ENCODE measurements at places on chromosomes 12 and 14. TPM values are rescaled to one million over a fixed set of nuclear protein-coding genes. Genes with fewer than 3 reads are reported as not detected.

DNA sequence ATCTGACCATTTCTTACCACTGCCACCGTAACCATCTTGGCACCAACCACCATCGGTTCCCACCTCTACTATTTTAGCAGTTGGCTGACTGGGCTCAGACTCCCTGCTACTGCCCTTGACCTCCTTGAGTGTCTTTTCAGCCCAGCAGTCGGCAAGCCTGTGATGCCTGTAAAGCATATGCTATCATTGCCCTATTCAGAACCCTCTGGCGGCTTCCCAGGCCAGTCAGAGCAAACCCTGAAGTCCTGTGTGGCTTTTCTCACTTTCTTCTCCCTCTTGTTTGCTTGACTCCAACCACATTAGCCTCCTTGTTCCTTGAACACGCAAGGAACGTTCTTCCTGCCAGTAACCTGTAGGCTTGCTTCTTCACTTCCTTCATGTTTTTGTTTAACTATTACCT is 6.2 kb downstream of the IRAK3 start:
- no peak for DNase-seq

DNA sequence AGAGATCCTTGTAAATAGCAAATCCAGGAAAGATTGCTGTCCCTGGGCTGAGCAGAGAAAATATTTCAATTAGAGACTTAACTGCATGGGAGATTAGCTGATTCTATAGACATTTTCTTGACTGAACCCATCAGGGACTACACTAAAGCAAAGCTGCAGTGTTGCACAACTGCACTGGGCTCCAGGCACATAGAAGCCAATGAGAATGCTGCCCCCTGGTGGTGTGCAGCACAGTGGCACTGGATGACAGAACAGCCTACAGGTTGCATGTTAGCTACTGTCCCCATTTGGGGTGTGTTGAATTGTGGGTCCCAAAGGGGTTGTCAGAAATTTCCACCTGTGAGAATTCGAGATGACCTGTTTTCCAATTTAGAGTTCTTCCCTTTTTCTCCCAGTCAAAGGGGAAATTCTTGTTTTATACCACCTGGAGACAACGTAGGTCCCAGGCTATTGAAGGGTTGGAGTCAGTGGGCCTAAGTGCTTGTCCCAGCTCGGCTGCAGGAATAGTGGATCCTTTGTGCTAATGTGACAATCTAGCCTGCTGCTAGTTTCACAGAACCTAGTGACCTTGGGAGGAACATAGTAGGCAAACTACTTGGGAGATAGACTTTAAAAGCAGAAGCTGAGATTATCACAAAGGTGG is 114.7 kb downstream of the SLC8A3 start:
- peak; percentile 75 for DNase-seq

DNA sequence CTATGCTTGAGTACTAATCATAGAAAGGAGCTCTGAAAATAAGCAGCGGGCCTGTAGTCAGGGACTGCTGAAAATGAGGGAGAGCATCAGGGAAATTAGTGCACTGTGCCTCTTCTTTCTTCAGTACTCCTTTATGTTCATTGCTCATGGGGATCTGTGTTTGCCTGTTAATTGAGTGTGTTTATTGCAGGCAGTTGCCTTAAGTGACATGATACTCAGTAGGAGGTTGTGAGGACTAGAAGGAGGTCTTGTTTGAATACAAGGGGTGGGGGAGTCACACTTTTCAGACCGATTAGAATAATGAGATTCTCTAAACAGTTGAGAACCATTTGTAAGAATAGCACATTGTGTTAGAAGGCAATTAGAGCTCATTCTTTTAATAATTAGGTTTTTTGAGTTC is 102.6 kb upstream of the SLCO1C1 start:
- DNase-seq: no peak

DNA sequence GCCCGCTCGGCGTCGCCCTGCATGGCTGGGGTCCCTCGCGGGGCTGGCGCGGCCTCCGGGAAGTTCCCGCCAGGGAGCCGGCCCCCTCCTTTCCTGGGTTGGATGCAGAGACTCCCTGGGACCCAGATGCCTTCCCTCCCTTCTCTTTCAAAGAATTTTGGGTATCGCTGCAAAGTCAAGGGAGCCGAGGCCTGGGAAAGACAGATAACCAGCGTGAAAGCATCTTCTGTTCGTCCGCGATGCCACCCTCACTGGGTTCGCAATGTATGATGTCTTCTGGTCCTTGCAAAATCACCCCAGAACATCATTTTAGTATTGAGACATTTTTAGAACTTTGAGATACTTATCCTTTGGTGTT is 451 bp downstream of the IRAK3 start:
- peak; percentile 53 for DNase-seq

- no peak for DNase-seq
These were observed 157.6 kb downstream of the PRKCH start for GRCh38 chr14:61478971-61479473.

DNA sequence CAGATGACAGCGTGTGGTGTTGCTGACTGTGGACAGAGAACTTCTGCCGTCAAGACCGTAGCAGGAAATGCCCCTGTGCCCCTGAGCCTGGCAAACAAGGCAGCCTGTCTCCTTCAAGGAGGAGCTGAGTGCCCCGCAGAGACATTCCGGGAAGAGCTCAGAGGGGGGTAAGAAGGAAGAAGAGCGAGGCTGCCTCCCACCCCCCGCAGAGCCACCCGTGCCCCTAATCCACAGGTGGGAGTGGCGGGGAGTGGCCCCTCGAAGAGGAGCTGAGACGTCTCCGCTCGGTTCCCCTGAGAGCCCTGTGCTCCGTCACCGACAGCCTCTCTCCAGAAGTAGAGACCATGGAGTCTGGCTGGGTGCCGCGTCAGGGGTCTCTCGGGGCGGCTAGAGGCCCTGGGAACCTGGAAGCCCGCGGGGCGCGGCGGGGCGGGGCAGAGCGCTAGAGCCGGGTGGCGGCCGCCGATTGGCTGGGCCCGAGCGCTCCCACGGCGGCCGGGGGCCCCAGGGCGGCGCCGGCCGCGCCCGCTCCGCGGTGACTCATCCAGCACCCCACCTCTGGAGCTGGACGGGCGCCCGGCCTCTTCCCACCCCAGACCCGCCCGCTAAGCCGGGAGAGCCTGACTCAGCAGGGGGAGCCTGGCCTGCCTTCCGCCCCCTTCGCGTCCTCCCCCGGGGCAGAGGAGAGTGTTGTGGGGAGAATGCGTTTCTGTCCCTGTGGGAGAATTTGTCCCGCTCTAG is 25.2 kb upstream of the KRT78 start:
- DNase-seq: peak; percentile 99

DNA sequence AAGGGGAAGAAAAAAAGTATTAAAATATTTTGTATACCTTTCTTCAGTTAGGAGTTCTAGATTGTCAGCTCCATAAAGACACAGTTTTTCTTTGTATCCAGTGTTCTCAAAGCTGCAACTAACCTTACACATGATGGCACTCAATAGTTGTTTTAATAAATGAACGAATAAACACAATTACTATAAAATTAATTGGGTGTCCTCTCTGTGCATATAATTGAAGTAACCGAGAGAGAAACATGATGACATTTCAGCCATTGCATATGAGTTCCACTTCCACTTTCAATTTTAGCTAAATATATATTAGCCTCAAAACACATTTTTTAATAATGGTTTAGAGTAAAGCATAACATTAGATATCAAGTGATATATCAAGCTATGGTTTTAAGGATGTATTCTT is 671.2 kb downstream of the LRFN5 start:
- no peak for DNase-seq

DNA sequence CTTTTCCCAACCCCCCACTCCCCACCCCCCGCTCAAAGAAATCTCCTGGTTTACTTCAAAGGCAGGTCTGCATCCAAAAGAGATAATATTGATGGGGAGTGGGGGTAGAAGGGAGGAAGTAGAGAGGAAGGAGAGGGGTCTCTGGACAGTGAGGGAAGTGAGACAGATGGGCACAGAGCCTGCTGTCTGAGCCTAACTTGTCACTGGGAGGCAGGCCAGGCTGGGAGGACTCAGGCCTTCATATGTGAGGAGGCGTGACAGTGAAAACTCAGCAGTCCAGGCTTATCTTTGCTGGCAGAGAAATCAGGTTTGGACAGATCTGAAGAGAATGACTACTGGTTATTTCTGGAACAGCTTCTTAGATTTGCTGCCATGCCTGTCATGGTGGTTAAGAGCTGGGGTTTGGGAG is 192.3 kb downstream of the NUAK1 start:
- peak; percentile 29 for DNase-seq

DNA sequence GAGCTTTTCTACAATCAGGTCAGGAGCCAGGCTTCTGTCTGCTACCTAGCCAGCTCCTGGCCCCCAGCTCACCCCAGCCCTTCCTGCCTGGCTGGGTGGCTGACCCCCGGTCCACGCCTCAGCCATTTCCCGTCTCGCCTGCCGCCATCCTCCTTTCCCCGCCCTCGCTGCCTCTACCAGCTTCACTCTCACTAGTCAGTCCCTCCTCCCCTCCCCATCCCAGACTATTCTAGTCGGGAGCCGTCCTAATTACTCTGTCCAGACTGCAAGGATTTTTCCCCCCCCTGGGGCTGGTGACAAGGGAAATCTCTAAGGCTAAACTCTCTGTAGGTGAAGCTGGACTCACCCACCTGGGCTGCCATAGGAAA is 825 bp downstream of the DHH start:
- no peak for DNase-seq

DNA sequence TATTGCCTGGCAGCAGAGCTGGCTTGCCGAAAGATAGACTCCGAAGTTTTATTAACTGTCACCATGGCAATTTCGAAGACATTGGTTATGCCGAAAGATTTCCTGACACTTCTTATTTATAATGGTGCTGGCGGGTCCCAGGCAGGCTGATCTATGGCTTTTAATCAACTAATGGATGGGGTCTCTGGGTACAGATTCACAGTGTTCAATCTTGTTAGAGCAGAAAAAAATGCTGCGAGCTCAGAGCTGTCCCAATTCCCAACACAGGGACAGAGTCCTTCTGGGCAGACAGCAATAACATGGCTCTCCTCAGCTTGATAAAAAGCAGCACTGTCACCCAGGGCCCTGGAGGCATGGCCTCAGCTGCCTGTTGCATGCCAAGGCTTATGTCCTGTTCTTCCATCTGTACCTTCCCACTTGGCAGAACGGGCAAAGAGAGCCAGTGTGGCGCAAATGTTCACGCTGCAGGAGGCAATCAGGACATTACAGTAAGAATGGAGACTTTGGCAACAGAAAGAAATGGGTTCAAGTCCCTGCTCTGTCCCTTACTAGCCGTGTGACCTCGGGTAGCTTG is 228.2 kb upstream of the PWP1 start:
- no peak for DNase-seq

DNA sequence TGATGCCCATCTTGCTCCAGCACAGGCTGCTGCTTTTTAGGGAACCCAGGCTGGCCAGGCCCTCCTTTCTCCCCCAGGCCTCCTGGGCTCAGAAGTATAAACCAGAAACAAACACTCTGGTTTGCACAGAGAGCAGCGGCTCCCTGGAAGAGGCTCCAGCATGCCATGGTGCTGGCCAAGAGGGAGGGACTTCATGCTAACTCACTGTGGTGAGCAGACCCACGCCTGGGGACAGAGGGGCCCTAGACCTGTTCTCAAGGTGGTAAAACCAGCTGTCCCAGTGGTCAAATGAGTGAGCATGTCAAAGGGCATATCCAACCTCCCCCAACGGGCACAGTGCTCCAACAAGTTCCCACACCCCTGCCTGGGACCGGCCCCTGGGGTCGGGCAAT is 15.5 kb downstream of the BCL11B start:
- no peak for DNase-seq

GRCh38 chr12:47602949-47603558 is 102.8 kb downstream of the RPAP3 start:
- no peak for DNase-seq

GRCh38 chr12:124169577-124170284 is 125.2 kb upstream of the RFLNA start:
- no peak for DNase-seq

GRCh38 chr14:84152452-84152851 is 1377.5 kb upstream of the FLRT2 start:
- DNase-seq: no peak

GRCh38 chr14:25050269-25051150 is 563 bp upstream of the STXBP6 start:
- peak; percentile 92 for DNase-seq

- peak; percentile 52 for DNase-seq
These were observed 109.6 kb downstream of the SLC38A6 start for GRCh38 chr14:61090432-61091216.

GRCh38 chr12:131229426-131230339 is 276.0 kb downstream of the ADGRD1 start:
- DNase-seq: no peak

- no peak for DNase-seq
These were observed 38.5 kb downstream of the TIMELESS start for GRCh38 chr12:56410768-56411167.

DNA sequence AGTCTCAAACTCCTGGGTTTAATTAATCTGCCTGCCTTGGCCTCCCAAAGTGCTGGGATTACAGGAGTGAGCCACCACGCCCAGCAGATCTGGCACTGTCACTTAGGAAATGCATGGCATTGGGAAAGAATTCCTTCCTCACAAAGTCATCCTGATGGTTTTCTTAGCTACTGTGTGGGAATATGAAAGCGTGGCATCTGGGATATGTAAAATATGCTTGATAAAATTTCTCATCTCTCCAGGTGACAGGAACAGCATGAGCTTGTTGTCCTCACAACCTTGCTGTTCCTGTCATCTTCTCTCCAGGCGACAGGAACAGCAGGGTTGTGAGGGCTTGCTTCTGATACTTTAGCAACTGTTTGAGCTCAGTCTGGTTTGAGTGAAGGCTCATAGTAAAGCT is 16.1 kb upstream of the AICDA start:
- DNase-seq: peak; percentile 45

GRCh38 chr14:61607570-61608244 is 87.6 kb upstream of the HIF1A start:
- DNase-seq: no peak

- DNase-seq: no peak
These were observed 26.4 kb downstream of the TMEM132D start for GRCh38 chr12:129877411-129877810.

Gene CBLN3
- 3.1 TPM for polyA plus RNA-seq

Gene CAPZA3
- polyA plus RNA-seq: not detected

Gene OVCH1
- not detected for polyA plus RNA-seq

Gene TCL1B
- polyA plus RNA-seq: not detected

Gene CARMIL3
- polyA plus RNA-seq: not detected

Gene MIPOL1
- polyA plus RNA-seq: 5.7 TPM

Gene CELA1
- polyA plus RNA-seq: not detected

Gene TAS2R31
- not detected for polyA plus RNA-seq

Gene LHX5
- not detected for polyA plus RNA-seq

Gene HCFC2
- polyA plus RNA-seq: 16.9 TPM

Gene KRT78
- not detected for polyA plus RNA-seq

Gene KLRD1
- 0.25 TPM for polyA plus RNA-seq

Gene MYH6
- 0.80 TPM for polyA plus RNA-seq

All from GM23248 (cell line).